Activated naive CD4-positive, alpha-beta T cell (primary cell): ENCODE measurements at places on chromosomes 5 and 9.

GRCh38 chr9:86644675-86645034 lies 290.4 kb upstream of the TUT7 start:
- DNase-seq: no peak

GRCh38 chr5:88761269-88761850 lies 121.6 kb downstream of the MEF2C start:
- DNase-seq: no peak

DNA sequence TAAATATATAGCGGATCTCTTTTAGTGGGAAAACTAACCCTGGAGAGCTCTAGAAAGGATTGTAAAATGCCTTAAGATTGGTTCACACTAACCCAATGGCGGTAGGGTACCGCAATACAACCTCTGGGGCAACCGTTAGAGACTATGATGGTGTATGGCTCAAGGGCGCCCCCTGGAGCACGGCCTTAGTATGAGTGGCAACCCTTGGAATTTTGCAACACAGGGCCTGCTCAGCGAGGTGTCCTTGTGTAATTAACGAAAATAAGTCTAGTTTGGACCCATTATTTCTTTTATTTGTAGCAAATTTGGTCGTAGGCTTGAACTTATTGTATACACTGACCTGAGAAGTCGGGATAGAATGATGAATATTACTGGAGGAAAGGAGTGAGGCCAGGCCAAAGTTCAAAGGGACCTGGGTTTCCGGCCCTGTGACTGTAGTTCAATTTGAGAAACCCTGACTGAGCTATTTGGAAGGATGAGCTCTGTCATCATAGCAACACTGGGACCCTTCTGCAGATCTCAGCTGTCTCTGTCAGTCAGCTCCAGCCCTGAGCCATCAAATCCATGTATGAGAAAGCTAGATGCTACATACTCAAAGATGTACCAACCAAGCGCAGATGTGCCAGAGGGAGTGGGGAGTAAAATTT lies 54.8 kb downstream of the CAMK4 start:
- peak; percentile 94 for DNase-seq

DNA sequence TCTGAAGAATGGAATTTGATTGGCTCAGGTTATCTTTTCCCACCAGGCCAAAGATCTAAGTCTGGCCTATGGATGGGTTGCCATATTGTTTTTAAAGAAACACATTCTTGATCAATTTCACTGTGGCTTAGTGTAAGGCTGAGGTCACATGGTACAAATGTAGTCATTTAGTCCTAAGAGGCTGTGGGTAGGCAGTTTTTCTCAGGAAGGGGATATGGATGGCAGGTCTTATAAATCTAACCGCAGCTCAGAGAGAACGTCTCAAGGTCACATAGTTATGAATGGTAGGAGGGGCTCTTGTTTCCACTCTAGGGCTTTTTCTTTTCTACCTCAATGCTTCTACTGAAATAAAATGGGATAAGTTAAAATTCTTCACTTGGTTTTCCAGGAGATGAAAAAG lies 128.6 kb upstream of the ACTBL2 start:
- no peak for DNase-seq

DNA sequence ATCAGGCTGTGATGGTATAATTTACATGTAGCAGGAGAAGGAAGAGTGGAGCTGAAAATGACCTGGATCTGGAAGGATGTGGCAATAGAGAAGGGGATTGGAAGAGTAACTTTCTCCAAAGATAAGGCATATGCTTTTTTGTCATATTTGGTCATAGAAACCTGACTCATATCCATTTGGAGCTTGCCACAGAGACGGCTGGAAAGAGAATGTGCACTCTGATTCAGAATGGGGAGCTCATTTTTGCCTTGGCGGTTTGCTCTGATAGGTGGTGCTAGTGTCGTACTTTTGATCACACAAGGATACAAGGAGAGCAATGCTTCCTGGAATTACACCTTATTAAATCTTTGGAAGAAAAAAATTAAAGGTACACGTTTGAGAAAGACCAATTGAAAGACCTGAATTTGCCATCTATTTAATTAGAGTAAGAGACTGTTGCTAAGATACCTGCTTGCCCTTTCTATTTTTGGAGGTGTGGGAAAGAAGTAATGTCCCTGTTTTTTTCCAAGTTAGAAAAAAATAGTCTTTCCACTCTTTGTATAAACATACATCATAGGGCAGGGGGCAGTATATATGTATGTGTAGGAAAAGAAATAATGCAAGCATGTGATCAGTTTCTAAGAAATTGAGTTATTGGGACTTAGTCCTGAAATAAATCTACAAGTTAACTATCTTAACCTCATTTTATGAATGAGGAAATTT lies 5.4 kb downstream of the LSM11 start:
- DNase-seq: no peak

DNA sequence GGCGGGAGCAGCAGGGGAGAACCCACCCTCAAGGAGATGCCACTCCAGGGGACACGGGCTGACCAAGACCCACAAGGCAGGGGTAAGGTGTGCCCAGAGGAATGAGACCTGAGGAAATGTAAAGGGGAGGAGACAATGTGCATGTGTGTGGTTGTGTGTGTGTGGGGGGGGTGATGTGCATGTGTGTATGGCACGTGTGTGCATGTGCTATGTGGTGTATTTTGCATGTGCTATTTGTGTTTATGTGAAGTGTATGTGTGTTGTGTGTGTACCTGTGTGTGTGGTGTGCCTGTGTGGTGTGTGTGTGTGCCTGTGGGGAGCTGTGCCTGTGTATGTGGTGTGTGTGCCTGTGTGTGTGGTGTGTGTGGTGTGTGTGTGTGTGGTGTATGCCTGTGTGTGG lies 33.5 kb upstream of the FCN2 start:
- no peak for DNase-seq

DNA sequence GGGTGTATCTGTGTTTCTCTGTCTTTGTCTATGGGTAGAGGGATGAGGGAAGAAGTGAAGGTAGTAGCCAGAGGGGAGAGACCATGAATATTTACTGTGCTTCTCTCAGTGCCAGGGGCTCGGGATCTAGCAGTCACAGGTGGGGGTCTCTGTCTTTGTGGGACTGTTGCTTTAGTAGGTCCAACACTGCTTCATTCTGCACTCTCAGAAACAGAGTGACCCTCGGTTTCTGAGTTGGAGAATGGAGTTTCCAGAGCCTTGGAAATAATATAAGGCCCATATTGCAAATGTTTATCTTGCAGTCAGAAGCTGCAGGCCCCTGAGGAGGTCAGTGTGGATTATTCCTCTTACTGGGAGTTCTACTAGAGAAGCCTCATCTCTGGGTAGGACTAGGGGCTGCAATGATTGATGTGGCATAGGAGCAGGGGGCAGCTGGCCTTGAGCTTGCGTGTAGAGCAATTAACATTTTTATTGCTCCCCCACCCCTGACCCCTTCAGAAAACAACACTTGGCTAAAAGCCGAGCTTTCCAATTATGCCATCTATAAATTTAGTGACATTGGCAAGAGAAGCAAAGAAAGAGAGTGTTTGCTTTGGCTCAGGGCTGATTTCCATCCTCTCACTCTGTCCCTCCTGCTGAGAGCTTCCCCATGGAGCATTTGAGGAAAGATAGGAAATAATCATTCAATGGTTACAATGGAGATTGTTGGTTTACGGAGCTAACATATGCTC lies 55.0 kb upstream of the TRPC7 start:
- DNase-seq: no peak

DNA sequence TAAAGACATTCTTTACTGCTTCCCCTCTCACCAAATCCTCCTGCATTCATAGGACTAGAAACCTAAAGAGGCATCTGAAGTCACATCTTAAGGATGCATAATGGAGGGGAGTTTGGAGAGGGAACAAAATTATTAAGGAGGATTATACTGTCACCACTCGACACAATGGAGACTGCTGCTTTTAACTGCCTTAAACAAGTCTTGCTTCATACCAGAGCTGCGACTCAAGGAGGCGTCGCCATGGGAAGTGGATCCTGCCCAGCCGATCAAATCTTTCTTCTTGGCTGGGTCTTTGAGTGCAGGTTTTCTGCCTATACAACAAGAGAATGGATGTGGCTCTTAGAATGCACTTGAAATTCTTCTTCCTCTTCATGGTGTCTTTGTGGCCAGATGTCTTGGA lies 66.7 kb upstream of the FOXE1 start:
- no peak for DNase-seq

DNA sequence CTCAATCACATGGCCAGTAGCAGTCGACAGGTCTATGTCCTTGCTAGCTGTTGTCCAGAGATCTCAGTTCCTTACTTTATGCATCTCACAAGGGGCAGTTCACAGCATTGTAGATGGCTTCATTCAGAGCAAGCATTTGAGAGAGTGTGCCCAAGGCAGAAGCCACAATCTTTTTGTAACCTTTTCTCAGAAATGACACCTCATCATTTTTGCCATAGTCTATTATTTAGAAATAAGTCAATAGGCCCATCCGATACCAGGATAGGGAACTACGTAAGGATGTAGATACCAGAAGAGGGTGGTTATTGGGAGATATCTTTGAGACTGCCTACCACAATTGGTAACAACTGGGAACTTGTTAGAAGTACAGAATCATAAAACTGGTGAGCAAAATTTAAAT lies 37.1 kb downstream of the LURAP1L start:
- DNase-seq: no peak

DNA sequence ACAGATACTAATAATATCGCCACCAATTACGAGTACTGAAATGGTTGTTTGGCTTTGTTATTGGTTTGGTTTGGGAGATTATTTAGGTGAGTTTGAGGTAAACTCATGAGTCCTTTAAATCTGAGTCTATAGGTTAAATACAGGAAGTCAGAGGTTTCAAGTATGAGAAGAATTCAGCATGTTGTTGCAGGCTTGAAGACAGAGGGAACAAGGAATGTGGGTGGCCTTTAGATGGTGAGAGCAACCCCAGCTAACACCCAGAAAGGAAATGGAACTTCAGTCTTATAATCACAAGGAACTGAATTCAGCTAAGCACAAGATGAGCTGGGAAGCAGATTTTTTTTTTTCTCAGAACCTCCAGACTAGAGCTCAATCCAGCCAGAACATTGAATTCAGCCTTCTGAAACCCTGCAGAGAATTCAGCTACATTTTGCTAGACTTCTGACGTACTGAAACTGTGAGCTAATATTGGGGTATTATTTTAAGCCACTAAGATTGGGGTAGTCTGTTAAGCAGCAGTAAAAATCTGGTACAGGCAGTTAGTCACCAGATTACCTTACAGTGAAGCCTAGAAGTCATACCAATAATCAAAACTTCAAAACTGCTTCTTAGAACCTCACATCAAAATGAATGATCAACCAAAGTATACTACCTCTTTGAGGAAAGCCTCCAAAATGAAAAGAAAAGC lies 216.0 kb upstream of the PUM3 start:
- no peak for DNase-seq

GRCh38 chr5:138784590-138784989 lies 31.4 kb downstream of the CTNNA1 start:
- no peak for DNase-seq

DNA sequence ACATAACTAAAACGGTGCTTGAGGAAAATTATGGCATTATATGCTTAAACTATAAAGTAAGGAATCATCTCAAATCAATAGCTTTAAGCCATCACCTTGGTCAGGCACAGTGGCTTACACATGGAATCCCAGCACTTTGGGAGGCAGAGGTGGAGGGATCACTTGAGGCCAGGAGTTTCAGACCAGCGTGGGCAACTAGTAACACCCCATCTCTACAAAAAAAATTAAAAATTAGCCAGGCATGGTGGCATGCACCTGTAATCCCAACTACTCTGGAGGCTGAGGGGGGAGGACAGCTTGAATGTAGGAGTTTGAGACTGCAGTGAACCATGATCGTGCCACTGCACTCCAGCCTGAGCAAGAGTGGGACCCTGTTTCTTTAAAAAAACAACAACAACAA lies 22.6 kb downstream of the ACTL7A start:
- DNase-seq: no peak

DNA sequence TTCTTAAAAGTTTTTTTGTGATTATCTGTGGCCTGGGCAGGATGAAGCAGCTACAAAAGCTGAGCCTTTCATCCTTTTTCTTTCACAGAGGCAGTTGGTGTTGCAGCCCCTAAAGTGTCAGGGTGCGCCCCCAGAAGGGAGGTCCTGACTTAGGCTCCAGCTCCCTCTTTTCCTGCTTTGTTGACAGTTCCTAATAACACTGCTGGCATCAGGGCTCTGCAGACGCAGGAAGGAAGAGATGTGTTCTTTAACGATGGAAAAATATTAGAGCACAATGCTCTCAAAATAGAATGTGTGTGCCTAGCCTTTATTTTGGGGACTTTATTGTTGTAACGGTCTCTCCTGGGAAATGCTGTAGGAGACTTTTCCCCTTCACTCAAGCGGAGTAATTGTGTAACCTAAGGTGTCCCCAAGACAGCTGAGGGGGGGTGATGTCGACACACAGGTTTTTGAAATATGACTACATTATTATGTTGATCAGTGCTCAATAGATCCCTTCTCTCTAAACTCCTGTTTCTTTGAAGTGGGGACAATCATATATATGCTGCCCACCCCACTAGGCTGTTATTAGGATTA lies 135.6 kb downstream of the SEMA6A start:
- no peak for DNase-seq

DNA sequence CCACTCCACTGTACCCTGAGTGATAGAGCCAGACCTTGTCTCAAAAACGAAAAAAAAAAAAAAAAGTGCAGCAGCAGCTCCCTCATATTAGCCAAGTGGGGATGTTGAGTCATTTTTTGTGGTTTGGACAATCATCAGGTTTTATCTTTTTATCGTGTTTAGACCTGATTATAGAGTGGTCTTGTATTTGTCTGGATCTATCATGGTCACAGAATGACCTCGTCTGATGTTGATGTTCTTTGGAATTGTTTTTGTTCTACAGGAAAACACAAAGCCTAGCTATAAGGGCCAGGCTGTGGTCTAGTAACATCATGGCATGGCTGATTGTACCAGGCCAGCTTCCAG lies 1.6 kb upstream of the FBXW11 start:
- DNase-seq: no peak

DNA sequence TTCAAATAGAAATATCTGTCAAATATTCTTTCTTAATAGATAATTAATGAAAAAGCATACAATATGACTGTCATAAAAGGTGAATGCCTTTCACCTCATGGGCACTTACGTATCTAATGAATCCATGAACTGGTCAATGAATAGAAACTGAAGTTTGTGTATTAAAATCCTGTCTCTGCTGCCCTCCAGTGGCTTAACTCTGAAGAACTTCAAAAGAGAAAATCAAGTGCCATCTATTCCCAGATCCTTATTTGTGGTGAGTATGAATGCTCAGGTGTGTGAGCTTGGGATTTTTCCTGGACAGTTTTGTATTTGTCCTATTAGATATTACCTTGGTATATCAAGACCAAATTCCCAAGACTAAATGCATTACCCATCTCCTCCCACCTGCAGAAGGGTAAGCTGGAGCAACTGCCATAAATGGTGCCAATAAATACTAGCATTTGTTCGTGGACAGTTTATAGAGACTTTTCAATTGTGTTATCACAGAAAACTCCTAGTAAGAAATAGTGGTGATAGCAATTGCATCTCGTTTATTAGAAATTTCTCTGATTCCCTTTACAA lies 44.0 kb upstream of the SVEP1 start:
- no peak for DNase-seq

DNA sequence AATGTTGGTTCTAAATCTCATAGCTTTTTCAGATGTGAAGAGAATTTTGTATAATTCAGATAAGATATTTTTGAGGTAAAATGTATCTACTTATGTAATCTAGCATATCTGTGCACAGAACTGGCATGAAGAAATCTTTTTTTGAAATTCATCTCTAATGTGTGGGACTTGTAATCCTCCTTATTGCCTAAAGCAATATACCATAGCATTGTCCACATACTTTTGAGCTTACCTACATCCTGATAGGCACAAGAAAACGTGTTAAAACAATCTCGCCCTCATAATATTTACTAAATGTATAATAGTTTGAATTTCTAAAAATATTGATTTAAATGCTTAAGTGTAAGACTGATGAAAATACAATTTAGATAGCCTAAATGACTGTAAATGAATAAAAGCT lies 1686.5 kb upstream of the ACO1 start:
- DNase-seq: no peak

GRCh38 chr9:19451240-19452087 lies 42.7 kb downstream of the ACER2 start:
- no peak for DNase-seq
